HFFc6 (cell line): ENCODE measurements at places on chromosomes 3 and 15.

DNA sequence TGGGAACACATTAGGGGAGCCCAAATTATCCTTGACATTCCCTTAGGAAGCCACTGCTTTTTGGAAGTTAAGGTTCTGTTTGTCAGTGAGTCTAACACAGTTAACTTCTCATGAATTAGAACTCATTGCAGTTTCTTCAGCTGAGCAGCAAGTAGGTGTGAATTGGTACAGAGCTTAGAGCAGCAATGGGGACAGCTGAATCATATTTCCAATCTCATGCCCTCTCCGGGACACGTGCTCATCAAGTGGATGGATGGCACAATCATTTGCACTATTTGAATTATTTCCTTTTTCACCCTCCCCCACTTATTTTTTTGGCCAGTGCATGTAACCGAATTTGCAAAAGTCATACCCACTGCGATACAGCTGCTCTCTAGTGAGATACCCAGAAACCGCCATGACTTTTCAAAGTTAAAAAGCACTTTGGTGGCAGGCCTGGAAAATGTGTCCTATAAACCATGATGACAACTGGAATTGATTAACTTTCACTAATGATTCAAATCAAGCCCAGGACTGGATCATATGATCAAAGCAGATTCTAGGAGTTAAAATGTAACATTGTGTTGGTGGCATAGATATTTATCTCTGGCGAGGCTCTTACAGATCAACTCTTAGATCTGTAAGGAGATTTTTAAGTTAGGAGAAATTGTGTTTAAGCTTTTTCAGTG is 76.4 kb downstream of the EBLN2 start:
- H3K27me3 ChIP-seq, result peaks cover 12% of the 10 kb centered on the region
- H3K4me1 ChIP-seq, result no peaks in the 10 kb centered on the region
- DNase-seq, result no peak
- no peaks in the 10 kb centered on the region for H3K36me3 ChIP-seq

DNA sequence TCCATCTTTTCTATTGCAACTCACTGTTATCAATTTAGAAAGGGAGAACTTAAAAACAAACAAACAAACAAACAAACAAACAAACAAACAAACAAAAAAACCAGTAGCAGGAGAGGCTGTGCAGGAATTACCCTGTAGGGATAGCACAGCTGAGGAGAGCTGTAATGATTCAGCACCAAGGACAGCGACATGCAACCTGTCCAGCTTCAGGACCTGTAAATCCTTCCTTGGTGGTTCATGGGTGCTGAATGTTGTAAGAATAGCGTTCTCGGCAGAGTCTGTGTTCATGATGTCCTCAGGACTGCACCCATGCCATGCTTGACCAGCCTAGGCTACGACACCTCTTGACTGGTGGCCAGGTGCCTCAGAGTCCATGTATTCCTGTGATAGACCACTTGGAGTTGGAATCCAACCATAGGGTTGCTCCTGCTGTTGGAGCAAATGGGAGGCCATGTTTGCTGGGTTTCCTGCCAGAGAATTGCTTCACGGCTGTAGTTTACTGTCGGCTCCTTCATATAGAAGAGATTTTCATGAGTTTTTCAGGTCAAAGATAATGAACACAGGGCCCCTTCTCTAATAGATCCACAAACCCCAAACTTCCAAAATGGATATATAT is 65.9 kb downstream of the CACNA2D3 start:
- H3K27me3 ChIP-seq, result no peaks in the 10 kb centered on the region
- H3K4me1 ChIP-seq, result no peaks in the 10 kb centered on the region
- DNase-seq, result peak; percentile 19
- H3K4me3 ChIP-seq, result no peak overlapping the region

DNA sequence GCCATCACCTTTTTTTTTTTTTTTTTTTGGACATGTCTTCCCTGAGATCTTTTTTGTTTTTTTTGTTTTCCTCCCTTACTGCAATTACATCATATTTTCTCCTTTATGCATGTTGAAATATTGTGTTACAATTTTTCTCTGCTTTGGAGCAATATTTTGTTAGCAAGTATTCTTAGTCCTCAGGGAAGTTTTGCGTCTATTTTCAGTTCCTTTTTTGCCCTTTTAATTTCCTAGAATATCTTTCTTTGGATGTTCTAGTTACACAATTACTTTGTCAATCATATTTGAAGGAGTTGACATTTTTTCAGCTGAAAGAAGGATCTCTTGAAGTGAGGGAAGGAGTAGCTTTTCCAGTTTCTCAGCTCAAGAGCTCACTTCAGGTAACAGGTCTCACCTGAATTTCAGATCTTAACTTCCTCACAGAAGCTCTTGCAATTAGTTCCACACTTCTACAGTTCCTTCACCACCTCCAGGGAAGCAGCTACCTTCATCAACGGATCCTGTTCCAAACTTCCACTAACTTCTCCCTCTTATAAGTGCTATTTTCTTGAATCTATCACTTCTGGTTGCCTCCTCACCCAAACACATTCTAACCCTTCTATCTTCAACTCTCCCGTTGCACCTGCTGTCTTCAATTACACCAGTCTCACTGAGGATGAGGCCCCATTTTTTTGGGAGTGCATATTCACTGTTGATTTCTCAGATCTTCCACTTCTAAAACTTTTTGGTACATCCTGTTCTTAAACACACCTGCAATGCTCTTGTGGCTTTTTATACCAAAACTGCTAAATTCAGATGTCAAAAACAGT is 57.8 kb upstream of the CPOX start:
- DNase-seq, result no peak
- H3K4me1 ChIP-seq, result no peaks in the 10 kb centered on the region; the same call in 1 of the 2 replicates
- no peak overlapping the region for H3K27ac ChIP-seq
- H3K4me3 ChIP-seq, result no peak overlapping the region
- peaks cover 17% of the 10 kb centered on the region for H3K27me3 ChIP-seq

DNA sequence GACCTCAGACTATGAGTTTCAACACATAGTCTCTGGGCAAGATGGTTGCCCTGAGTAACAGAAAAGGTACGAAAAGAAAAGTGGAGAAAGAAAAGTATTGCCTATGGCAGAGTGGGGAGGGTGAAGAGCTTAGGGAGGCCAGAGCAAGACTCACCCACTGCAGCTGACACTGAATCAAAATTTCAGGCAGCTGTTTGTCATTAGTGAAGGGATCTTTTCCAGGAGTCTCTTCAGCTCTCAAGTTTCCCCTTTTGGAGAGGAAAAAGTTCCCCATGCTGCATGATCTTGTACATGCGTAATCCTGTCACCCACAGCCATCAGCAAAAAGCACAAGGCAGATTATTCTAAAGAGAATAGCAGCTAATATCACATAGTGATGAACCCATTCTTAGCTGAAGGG is 616.9 kb upstream of the GBE1 start:
- H3K27me3 ChIP-seq, result no peaks in the 10 kb centered on the region; the same call in 1 of the 2 replicates
- H3K4me3 ChIP-seq, result no peak overlapping the region
- no peak overlapping the region for H3K27ac ChIP-seq
- H3K4me1 ChIP-seq, result no peaks in the 10 kb centered on the region

DNA sequence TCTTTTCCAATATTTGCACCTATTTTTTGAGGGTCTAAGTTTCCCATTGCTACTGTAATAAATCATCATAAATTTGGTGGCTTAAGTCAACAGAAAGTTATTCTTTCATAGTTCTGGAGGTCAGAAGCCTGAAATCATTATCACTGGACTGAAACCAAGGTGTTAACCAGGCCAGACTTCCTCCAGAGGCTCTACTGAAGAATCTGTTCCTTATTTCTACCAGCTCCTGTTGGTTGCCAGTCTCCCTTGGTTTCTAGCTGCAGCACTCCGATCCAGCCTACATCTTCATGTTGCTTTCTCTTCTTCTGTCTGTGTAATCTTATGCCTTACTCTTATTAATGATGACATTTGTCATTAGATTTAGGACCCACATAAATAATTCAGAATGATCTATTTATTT is 22.0 kb upstream of the ARPP21 start:
- H3K36me3 ChIP-seq, result no peaks in the 10 kb centered on the region
- no peak for DNase-seq
- no peak overlapping the region for H3K4me3 ChIP-seq
- H3K4me1 ChIP-seq, result no peaks in the 10 kb centered on the region
- peaks cover 2% of the 10 kb centered on the region; the same call in 1 of the 2 replicates for H3K27me3 ChIP-seq
- no peak overlapping the region for H3K27ac ChIP-seq

- H3K4me3 ChIP-seq, result no peak overlapping the region
- H3K27me3 ChIP-seq, result no peaks in the 10 kb centered on the region
- peaks cover 68% of the 10 kb centered on the region for H3K4me1 ChIP-seq
- H3K36me3 ChIP-seq, result peaks cover 5% of the 10 kb centered on the region; the same call in 1 of the 2 replicates
Measured at GRCh38 chr15:31027910-31028578, 36.6 kb upstream of the MTMR10 start.

GRCh38 chr15:69092159-69092558 is 68.3 kb upstream of the GLCE start:
- H3K4me3 ChIP-seq, result no peak overlapping the region
- H3K4me1 ChIP-seq, result peaks cover 28% of the 10 kb centered on the region

DNA sequence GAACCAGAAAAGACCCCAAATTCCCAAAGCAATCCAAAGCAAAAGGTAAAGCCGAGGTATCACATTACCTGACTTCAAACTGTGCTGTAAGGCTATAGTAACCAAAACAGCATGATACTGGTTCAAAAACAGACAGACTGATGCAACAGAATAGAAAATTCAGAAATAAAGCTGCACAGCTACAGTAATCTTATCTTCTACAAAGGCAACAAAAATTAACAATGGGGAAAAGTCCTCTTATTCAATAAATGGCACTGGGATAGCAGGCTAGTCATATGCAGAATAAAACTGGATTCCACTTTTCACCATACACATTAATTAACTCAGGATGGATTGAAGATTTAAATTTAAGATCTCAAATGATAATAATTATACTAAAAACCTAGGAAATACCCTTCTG is 392.6 kb upstream of the CBLB start:
- H3K4me1 ChIP-seq, result peaks cover 28% of the 10 kb centered on the region
- no peak overlapping the region for H3K4me3 ChIP-seq

- no peak for DNase-seq
- H3K36me3 ChIP-seq, result peaks cover 3% of the 10 kb centered on the region
- H3K27ac ChIP-seq, result no peak overlapping the region
- H3K27me3 ChIP-seq, result peaks cover 3% of the 10 kb centered on the region
- H3K4me3 ChIP-seq, result no peak overlapping the region
- no peaks in the 10 kb centered on the region for H3K4me1 ChIP-seq
Measured at GRCh38 chr15:79820820-79821219, 76.0 kb downstream of the MTHFS start.

DNA sequence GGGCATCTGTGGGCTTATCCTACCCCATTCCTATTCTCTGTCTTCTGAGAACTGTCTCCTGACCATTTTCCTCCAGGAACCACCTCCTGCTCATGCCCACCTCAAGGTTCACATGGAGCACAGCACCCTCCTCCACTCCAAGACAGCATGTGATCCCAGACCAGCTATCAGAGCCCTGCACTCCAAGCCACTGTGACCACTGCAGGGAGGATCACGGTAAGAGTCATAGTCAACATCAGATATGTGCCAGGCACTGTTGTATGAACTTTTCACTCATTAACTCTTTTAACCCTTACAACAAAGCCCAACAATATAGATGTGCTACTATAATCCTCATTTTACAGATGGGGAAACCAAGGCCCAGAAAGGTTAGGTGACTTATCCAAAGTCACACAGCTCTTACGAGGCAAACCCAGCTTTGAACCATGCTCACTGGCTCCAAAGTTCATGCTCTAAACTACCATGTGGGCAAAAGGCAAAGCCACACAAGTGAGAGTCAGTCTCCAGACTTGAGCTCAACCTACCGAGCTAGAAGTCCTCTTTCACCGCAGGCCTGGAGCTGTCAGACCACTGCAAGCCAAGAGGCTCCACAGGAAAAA is 115.1 kb upstream of the IQSEC1 start:
- H3K36me3 ChIP-seq, result no peaks in the 10 kb centered on the region
- H3K27ac ChIP-seq, result no peak overlapping the region
- no peak overlapping the region for H3K4me3 ChIP-seq
- H3K27me3 ChIP-seq, result peaks cover 27% of the 10 kb centered on the region
- peaks cover 26% of the 10 kb centered on the region for H3K4me1 ChIP-seq

DNA sequence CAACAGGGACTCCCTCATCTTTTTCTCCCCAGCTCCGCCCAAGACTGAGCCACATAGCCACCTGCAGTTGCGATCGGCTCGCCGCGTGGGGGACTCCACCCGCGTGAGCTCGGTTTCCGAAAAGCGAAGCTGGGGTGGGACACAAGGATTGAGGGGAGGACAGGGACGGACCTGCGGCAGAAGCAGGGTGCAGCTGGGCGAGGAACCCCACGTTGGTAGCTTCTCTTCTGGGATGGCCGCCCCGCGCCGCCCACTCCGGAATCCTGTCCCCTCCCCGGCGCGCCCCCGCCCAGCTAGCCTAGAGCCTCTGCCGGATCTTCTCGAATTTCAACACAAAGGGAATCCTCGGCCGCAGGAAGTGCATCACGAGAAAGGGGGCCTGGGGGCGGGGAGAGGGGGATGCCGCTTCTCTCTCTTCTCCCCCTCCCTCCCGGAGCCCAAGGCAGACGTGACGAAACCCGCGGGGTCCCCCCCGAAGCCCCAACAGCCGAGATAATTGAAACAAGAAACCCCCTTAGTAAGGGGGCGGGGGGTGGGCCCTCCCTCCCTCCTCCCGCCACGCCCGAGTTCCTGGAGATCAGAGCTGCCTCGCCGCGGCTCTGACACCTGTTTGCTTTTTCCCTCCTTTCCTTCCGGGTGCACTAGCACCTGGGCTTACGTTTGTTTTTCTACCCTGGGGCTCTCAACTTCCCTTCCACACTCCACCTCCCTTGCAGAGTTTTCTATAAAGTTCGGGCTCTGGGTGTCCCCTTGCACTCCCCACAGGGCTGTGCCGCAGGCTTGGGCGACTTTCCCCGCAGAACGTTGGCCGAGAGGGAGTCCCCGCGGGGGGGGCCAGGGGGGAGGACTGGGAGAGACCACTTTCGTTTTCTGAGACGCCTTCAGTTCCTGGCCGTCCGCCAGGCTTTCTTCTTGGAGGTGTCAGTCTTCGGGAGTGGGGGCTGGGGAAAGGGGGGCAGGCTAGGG is 1.3 kb upstream of the KCNH8 start:
- DNase-seq, result peak; percentile 5
- H3K27ac ChIP-seq, result no peak overlapping the region
- H3K27me3 ChIP-seq, result peaks cover 7% of the 10 kb centered on the region; the same call in 1 of the 2 replicates
- peak overlapping the region; percentile 87 for H3K4me3 ChIP-seq
- peaks cover 7% of the 10 kb centered on the region for H3K4me1 ChIP-seq
- H3K36me3 ChIP-seq, result no peaks in the 10 kb centered on the region; the same call in 1 of the 2 replicates

DNA sequence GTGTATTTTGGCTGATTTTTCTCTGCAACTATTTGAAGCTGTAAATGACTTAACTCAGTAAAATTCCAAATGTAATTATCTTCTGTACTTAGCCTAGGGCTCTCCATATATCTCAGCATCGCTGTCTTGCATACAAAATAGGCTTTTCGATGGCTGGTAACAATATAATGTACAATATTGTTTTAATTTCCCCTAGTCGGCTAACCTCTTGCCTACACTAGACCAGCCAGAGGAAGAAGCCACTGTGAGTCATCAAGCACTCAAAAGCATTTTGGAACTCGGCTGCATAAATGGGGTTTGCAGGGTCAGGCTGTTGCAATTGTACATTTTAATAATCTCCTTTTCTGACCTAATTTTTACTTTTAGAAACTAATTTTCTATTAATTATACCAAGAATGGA is 583.8 kb downstream of the FOXP1 start:
- peaks cover 31% of the 10 kb centered on the region for H3K36me3 ChIP-seq
- peak; percentile 61 for DNase-seq
- peak overlapping the region; percentile 53; the same call in 1 of the 2 replicates for H3K27ac ChIP-seq
- peaks cover 41% of the 10 kb centered on the region for H3K4me1 ChIP-seq
